T47D (cell line): ENCODE measurements at places on chromosomes 6 and 20.

- DNase-seq = no peak
Measured at GRCh38 chr20:652615-653109, 338 bp downstream of the SRXN1 start.

GRCh38 chr20:36405255-36405654, 99.1 kb downstream of the DLGAP4 start:
- no peak for DNase-seq

- no peak for DNase-seq
Measured at GRCh38 chr6:141667580-141668309, 465.0 kb upstream of the GJE1 start.

- no peak for DNase-seq
Measured at GRCh38 chr6:64733433-64733832, 973.6 kb downstream of the EYS start.

DNA sequence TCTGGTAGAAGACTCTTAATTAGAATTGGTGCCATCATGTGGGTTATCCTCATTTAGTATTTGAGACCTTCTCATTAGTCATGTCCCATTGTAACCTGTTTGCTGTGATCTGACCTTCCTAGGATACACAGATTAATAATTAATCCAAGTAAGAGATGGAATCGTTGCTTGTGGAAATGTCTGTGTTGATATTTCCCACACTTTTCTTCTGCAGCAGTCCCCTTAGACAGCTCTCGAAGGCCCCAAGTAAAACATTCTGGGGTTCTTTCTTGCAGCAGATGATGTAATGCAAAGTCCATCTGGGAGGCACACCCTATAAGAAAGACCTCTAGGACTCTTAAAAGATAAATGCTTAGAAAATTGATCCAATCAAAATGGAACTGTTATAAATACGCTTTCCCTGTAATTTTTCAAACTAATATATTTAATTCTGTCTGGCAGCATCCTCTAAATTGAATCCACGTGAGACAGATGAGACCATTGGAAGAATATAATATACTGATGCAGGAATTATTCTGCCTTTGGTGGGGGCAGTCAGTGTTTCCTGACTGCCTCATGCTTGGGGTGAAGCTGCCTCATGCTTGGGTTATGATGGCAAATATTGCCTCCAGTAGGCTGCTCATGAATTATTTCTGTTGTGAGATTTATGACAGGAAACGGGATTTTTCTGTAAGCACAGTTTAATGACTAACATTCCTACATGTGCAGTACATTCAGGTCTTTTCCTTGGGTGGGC, 54.5 kb upstream of the ARMC2 start:
- DNase-seq = no peak

- DNase-seq = no peak
Measured at GRCh38 chr6:5866547-5867051, 140.1 kb downstream of the NRN1 start.

DNA sequence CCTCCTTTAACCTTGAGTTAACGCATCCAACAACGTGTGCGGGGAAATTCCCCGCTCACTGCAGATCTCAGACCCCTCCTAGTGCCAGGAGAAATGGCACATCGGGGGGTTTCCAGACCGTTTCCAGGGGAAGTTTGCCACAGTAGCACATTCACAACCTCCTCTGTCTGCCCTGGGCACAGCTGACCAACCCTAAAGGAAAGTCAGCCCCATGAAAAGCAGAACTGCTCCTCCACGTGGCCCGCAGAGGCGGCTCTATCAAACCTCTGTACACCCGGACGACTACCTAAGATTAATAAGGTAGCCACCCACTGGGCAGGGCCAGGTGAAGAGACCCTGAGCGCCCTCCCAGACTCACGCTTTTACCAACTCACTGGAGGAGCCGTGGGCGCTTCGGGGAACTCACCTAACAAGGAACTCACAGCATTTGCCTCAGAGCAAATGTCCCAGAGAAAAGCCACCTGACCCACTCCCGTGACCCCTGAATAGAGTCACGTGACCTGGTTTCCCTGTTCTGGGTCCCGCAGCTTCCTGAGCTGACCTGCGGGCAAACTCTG, 93.1 kb downstream of the PRND start:
- no peak for DNase-seq
